Common myeloid progenitor, CD34-positive (primary cell): ENCODE measurements at places on chromosomes 3 and 15.

GRCh38 chr3:196609343-196609775, 30.1 kb upstream of the NRROS start:
- DNase-seq = peak; percentile 99

DNA sequence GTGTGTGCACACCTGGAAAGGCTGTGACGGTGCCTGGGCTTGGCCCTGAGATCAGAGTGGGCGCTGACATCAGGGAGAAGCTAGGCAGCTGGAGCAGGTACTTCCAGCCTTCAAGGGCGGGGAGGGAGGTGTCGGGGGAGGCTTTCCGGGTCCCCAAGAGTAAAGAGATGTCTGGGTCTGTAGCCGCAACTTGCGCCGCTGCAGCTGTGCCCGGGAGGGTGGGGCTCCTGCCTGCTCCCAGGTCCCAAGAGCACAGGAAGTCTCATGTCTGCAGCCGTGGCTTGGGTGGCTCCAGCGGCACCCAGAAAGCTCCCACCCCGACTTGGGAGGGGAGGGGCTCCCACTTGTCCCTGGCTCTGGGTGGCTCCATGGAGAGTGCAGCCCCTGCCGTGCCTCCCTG, 103.2 kb upstream of the BNIP2 start:
- no peak for DNase-seq

DNA sequence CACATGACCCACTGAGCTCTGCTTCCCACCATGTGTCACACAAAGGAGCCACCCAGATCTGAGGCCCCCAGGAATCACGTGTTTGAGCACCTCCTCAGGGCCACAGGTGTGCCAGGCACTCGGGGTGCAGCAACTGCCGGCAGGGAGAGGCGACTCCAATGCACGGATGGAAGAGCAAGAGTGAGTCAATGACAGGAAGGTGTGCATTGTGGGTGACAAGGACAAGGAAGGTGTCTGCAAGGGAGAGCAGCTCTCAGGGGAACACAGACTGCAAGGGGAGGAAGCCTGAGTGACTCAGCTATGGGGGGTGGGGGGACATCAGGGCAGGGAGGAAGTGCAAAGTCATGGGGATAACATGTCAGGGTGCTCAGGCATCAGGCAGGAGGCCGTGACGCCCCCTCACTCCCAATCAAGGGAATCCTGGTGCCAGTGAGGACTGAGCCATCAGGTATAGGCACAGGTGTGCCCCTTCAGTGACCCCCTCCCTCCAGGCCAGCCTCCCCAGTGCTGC, 67.4 kb downstream of the NUP210 start:
- DNase-seq = peak; percentile 94

DNA sequence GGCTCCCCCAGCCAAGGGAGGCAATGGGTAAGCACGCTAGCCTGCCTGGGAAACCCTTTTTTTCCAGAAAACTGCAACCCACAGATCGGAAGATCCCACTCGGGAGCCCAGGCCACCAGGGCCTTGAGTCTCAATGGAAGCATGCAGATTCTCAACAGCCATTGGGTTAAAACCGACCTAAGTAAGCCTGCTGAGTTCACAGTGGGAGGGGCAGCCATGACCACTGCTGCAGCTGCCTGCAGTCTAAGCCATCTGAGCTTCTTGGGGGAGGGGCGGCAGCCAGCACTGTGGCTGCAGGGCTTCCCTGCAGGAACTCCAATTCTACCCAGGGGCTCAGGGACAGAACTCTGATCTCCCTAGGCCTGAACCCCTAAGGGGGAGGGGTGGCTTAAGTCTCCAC, 82.0 kb downstream of the DPPA2 start:
- no peak for DNase-seq

- DNase-seq = no peak
Measured at GRCh38 chr15:90411176-90411575, 23.1 kb downstream of the IQGAP1 start.

- no peak for DNase-seq
Measured at GRCh38 chr3:66413151-66413751, 87.6 kb downstream of the LRIG1 start.

DNA sequence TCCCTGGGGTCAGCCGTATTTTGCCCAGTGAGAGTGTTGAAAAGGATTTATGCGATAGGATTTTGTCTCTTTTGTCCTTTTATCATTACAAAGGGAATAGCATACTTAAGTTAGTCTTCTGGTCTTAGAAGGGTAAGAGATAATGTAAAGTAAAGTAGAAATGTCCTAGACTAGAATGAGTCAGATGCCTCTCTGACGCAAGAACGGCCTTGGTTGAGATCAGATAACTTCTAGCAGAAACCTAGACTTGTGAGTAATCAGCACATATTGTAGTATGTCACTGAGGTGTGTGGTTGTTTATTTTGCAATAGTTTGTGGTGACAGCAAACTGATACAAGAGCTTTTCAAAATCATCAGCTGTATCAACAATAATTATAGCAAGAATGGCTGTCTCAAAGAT, 866.1 kb downstream of the NSUN3 start:
- DNase-seq = no peak

GRCh38 chr3:186464424-186465093, 79.6 kb downstream of the CRYGS start:
- peak; percentile 20 for DNase-seq

DNA sequence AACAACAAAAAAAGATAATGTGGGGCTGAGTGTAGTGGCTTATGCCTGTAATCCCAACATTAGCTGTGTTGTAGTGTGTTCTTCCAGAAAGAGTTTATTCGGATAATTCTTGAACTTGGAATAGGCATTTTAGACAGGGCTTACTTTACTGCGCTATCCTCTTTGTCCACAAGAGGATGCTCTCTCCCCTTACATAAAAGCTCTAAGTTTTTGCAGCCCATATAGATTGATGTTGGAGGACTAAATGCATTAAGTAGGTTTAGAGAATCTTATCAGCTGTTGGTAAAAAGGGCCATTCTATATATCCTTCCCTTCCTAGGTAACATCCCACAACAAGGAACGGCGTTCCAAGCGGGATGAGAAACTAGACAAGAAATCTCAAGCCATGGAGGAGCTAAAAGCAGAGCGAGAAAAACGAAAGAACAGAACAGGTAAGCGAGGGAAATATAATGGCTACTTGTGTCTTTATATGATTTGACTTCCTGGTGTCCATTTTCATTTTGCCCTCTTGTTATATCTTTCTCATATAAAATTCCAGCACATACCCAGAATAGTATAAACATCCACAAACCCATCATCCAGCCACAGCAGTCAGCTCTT, 27.8 kb upstream of the ITPKA start:
- DNase-seq = peak; percentile 69

GRCh38 chr3:107845380-107846278, 245.2 kb downstream of the CD47 start:
- no peak for DNase-seq

DNA sequence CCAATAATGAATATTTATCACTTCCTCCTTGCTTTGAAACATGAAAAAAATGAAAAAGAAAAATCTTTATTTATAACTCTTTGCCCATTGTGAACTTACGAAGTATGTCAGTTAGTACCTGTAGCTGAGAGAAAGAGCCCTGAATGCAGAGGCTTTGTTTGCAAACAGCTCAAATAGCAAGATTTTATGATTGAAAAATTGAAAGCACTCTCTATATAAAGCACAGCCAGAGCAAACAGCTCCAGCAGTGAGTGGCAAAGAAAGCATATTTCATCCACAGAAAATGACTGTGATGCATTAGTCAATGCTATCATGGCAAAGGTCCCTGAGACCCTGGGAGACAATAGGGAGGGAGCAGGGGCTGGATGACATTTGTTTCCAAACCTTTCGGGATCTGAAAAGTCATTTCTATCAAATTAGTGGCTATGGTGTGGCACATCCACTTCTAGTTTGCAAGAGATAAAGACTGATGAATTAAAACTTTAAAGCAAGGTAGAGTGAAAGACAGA, 576.1 kb downstream of the OTOL1 start:
- no peak for DNase-seq

GRCh38 chr3:169363318-169364265, 299.9 kb downstream of the MECOM start:
- DNase-seq = peak; percentile 76

DNA sequence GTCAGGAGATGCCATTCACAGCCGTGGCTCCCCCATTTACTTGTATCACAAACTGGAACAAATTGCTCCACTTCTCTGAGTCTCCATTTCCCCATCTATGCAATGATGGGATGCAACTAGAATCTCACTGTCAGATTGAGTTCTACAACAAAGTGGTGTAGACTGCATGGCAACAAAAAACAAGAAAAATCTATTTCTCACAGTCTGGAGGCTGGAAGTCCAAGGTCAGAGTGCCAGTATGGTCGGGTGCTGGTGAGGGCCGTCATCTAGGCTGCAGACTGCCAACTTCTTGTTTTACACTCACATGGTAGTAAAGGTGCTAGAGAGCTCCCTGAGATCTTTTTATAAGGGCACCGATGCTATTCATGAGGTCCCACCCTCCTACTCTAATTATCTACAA, 158.4 kb upstream of the BCL6 start:
- DNase-seq = no peak

GRCh38 chr3:8825153-8825825, 55.9 kb upstream of the OXTR start:
- no peak for DNase-seq

DNA sequence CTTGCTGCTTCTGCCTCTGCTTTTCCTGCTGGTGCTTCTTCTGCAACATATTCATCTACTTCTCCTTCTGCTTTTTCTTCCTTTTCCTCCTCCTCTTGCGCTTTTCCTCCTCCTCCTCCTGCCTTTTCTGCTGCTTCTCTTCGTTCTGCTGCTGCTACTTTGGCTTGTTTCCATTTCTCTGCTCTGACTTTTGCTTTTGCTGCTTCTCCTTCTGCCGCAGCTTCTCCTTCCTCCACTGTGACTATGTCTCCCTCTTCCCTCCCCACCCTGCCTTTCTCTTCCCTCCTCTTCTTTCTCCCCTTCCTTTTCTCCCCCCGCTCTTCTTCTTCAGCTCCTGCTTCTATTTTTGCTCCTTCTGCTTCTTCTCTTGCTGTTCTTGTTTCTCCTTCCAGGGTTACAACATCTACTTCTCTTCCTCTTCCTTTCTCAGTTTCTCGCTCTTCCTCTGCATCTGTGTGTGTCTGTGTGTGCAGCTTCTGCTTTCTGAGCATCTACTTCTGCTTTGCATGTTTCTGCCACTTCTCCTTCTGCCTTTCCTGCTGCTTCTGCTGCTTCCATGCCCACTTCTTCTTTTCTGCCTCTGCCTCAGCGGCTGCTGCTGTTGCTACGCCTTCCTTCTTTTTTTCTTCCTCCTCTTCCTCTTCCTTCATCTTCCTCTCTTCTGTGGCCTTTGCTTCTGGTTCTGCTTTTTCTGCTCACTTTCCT, 51.4 kb downstream of the FAM43A start:
- peak; percentile 99 for DNase-seq
